ENCODE measurements at places on chromosomes 12 and 14.

DNA sequence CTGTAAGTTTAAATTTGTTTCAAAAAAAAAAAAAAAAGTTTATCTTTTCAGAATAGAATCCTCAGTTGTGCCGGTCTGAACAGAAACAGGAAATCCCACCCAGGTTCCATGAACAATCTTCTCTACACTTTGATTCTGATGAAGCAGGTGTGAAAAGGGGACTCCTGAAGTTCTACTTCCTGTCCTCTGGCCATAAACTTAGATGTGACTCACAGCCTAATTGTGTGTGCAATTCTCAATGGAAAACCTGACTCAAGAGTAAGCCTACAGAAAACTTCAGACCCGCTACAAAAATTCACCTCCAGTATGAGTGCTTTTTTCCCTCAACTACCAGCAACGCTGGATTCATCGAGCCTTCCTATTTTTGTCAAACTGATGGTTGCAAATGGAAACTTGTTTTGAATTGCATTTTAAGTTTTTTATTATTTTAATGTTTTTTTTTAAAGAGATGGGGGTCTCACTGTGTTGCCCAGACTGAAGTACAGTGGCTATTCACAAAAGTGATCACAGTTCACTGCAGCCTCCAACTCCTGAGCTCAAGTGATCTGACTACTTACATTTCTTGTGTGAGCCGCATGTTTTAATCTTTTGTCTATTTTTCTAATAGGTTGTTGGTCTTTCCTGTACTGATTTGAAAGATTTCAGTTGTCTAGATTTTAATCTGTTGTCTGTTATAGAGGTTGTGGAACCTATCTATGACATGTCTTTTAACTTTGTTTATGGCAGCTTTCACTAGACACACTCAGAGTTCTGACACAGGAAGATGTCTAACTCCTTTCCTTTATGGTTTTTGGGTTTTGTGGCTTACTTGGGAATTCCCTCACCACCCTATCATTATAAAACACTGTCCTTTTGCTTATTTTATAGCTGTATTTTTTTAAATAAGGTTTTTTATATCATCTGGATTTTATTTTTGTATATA is 37.6 kb downstream of the ATG14 start:
- DNase-seq = no peak

DNA sequence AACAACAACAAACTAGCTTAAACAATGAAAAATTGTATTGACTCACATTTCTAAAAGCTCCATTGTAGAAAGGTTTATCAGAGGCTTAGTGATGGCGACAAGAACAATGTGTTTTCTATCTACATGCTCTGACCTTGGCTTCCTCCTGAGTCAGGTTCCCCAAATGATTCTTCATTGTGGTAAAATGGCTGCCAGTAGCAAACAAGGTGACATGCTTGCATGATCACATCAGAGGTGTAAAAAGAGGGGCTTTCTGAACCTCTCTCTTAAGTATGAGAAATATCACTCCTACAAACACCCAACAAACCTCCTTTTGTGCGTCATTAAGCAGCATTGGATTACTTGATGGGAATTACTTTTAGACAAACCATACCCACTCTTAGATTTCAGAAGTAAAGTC is 252.4 kb upstream of the SYT1 start:
- DNase-seq = no peak

DNA sequence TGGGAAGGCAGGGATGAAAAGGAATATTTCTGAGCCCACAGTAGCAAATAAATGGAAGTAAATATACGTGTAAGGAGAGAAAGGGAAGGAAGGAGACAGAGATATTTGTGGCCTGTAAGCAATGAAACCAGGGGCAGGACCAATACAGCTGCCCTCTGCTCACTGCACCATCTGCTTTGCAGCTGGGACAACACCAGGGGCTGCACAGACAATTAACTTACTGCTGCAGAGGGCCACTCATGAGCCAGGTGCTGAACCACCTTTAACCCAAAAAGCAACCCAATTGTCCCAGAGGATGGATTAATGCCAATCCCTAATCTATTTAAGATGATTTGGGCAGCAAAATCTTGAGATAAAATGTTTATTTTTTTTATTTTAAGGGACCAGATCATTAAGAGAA is 30.6 kb upstream of the TMX1 start:
- DNase-seq = no peak

GRCh38 chr12:63152321-63152700 is 1.3 kb upstream of the AVPR1A start:
- DNase-seq = no peak

DNA sequence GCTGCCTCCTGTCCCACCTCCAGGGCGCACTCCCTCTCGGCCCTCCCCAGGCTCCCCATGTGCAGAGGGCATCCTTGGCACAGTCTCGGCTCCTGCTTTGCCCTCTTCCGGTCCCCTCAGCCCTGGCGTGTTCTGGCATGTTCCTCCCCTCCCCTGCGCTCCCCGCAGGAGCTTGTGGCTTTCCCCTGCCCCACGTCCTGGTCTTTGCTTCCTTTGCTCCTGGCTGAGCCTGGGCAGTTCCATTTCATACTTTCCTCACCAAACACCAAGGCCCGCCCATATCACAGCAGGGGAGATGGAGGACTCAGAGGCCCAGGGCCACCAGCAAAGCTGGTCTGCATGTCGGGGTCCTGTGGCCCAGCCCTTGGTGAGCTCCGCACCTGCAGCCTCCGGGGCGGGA is 56.0 kb downstream of the FBRSL1 start:
- no peak for DNase-seq

- DNase-seq = no peak
These were observed 7.0 kb upstream of the ANO6 start for GRCh38 chr12:45208604-45209487.

GRCh38 chr12:65622056-65622455 is 202.2 kb upstream of the HMGA2 start:
- DNase-seq = no peak

All from body of pancreas (tissue), 4 donors.